Mesangial cell (primary cell): ENCODE measurements at places on chromosomes 11 and 22. TPM values are rescaled to one million over a fixed set of nuclear protein-coding genes. Genes with fewer than 3 reads are reported as not detected.

The ELMOD1 gene
- not detected in 2 replicates for total RNA-seq

The OR5P2 gene
- total RNA-seq, result not detected in 2 replicates

The LDHAL6A gene
- not detected in 2 replicates for total RNA-seq

The CNTF gene
- total RNA-seq, result 0.49 and 0.51 TPM in 2 replicates

The PVALB gene
- not detected in 2 replicates for total RNA-seq

The PDHX gene
- total RNA-seq, result 15.5 and 16.4 TPM in 2 replicates

The HBB gene
- not detected in 2 replicates for total RNA-seq

The ROBO4 gene
- total RNA-seq, result 0.65 and 0.76 TPM in 2 replicates
